NCI-H146 (cell line): ENCODE measurements at places on chromosomes 12 and 14.

GRCh38 chr14:24339284-24340151 lies at the start of gene RIPK3:
Gene RIPK3, minus strand, starts transcription at chr14:24339991. Its CDS starts 165 bp downstream, at chr14:24339826.
- no peak for DNase-seq

DNA sequence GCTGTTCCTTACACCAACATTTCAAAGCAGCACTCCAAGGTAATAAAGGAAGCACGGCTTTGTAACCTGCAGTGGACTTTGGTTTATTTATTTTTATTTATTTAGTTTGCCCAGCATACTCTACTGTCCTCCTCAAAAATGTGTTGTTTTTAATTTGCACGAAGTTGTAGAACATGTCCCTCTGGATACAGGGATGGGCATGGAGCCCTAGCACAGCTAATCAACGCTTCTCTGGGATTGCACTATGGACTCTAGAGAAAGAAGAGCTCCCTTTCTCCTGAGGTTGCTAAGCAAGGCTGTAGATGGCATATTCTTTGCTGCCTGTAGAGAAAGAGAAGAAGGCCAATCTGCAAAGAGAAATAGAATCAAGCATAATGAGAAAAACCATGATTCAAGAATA lies 5.9 kb upstream of the ANAPC5 start:
- DNase-seq: no peak

- DNase-seq: peak; percentile 78
Measured at GRCh38 chr12:57864442-57865083, 18.0 kb upstream of the CTDSP2 start.

DNA sequence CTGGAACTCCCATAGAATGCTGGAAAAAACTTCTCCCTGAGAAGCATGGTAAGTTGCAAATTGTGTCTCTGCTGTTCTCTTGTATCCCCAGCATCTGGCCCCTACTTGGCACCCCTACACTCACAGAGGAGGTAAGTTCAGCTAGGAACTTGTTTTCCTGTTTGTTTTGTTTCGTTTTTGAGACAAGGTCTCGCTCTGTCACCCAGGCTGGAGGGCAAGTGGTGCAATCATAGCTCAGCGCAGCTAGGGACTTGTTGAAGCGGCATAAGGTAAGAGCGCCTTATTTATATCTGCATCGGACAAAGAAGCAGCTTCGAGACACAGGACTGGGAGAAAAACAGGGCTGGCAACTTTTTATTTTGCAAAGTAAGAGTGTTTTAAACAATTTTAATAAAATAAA lies 18.5 kb upstream of the ANO2 start:
- DNase-seq: no peak

GRCh38 chr12:102522768-102523167 lies 42.4 kb upstream of the IGF1 start:
- DNase-seq: no peak

DNA sequence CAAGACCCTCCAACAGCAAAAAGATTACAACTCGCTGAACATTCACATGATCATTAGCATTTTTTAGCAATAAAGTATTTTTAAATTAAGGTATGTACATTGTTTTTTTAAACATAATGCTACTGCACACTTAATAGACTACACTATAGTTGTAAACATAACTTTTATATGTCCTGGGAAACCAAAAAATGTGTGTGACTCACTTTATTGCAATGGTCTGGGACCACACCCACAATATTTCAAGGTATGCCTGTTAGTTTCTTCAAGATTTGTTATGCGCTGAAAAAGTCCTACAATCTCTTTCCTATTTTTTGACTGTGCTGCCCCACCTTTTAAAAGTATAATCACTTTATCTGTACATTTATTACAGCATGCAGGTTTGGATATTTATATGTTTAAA lies 30.4 kb upstream of the PCNX4 start:
- no peak for DNase-seq

DNA sequence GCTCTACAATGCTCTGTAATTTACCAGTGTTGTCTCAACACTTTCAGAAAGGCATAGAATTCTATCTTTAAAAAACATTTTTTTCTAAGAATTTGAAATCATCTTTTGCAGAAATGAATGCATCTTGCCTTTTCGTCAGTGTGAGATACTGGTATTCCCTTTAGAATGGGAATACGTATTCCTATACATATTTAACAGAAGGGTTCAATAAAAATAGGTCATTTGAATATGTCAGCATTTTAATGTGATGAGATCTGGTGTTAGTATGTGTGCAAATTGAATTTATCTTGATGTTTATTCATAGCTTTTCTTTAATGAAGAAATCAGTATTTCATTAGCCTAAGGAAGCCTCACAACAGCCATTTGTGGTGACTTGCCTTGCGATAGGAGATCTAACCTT lies 44.2 kb downstream of the WDR20 start:
- no peak for DNase-seq

GRCh38 chr12:77485961-77486854 lies 344.5 kb upstream of the NAV3 start:
- no peak for DNase-seq

DNA sequence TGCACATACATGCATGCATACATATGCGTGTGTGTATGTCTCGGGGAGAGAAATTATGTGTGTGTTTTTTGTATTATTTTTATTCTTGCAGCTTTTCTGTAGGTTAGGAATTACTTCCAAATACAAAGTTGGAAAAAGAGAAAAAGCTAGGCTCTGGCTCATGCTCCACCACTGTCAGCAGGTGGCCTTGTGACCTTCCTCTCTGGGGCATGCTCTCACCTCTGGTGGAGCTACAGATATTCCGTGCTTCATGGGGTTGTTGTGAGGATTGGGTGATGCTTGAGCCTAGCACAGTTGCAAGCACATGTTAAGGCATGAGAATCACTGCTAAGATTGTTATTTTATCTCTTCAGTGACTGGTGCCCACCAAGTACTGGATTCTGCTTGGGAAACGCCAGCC lies 6.7 kb upstream of the SERPINA6 start:
- no peak for DNase-seq

DNA sequence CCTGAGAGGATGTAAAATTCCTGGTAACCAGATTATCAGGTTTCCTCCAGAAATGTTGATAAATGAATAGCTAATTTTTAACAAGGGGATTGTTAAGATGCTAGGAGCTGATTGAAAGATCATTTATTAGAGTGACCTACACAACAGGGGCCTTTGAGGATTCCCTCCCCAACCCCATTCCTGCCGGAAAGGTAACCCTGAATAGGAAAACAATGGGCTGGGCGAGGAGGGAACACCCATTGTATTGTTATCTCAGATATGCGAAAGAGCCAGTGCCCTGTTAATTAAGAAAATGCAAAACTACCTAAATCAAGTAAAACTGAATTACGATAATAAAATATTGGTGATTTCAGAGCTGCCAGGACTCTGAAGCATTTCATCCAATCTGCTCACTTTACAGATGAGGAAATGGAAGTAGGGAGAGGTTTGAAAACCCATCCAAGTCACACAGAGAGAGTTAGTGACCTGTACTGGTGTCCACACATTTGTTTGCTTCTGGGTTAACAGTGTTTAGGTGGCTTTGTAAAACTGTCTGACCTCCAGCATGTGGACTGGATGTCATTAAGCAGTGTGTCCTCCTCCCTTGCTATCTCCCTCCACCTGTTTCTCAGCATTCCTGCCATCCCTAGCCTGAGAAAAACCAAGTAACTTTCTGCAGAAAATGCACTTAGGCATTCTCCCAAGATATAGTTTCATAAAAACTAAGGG lies 214.8 kb downstream of the TTC6 start:
- DNase-seq: no peak

DNA sequence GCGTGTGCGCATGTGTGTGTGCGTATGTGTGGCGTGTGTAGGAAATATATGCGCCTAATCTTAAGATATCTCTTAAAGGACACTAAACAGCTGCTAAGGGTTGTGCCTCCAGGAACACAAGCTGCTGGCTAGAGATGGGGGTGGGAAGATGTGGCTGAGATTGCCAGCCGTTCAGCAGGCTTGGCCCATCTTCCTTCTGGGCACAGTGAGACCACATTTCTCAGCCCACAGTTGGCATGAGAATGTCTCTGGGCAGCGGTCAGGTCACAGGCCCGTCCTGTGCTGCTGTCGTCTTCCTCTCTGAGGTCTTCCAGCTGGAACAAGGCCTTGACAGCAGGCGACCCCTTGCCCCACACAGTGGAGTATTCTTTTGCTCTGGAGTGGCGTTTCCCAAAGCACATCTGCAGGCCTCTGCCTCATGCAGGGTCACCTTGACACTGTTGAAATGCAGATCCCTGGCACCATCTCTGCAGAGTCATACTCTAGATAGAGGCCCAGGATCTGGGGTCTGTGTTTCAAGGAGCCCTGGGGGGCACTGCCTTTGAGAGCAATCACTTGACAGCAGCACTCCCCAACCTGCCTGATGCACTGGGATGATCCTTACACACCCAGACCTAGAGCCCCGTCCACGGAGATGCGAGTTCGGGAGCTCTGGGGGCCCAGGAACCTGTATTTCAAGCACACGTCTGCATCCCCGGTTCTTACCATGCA lies 335.5 kb upstream of the SFSWAP start:
- DNase-seq: no peak

DNA sequence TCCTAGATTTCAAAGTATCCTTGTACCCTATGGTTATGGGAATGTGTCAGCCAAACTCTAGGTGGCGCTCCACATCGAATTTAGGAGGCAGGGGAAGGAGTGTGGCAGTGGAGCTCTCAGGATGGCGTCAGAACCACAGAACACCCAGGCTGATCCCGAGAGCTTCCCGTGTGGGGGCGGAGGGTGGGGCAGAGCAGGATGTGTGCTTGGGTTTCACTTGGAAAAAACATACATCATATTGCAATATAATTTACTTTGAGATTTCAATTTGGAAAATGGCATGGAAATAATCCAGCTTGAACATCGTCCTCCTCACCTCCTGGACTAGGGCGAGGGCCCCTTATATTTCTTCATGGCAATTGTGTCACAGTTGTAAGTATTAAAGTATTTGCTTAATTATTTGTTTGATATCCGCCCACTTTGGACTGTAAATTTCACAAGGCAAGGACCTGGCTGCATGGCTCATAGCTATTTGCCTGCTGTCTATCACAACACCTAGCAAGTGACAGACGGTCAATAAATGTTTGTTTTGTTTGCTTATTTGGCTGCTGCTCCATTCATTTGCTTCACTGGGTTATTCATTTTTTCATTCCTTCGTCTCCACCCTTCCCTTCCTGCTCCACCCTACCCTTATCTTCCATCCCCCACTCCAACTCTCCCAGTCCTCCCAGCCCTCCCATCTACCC lies 221.5 kb upstream of the HMGA2 start:
- peak; percentile 7 for DNase-seq

- no peak for DNase-seq
Measured at GRCh38 chr14:99931308-99931707, 133.9 kb upstream of the EVL start.

DNA sequence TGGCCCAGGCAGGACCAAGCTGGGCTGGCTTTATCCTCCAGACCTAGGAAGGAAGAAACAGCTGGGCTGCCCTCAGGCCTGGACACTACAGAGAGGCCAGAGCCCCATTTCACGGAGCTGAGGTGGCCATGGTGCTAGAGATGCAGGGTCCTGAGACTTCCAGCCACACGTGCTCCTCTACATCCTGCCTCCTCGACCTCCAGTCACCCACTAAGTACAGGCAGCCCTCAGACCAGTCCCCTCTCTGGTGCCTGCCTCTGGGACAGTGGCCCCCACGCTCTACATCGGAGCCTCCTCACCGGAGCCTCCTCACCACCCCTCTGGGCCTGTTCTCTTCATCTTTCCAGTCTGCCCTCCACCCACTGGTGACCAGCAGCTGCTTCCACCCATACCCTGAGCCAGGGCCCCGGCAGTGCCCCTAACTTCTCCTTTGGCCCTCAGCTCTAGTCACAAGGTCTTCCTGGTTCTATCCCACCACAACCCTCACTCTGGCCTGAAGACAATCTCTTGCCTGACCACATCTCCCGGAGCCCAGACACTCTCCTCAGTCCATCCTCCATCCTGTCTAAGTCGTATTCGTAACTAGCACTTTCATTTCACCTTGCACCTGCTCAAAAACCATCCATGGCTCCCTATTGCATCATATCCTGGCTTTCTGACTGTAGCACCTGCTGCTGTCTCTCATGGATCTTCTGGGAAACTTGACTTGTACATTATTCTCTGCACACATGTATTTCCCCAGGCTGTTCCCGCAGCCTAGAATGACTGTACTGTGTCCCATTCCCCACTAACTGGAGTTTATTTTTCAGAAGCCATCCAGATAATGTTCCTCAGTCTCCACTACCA lies 43.9 kb downstream of the DIO3 start:
- DNase-seq: no peak

DNA sequence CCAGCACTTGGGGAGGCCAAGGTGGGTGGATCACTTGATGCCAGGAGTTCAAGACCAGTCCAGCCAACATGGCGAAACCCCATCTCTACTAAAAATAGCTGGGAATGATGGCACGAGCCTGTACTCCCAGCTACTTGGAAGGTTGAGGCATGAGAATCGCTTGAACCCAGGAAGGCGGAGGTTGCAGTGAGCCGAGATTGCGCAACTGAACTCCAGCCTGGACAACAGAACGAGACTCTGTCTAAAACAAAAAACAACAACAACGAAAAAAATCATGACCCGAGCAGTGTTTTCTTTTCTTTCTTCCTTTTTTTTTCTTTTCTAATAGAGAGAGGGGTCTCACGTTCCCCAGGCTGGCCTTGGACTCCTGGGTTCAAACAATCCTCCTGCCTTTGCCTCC lies 3.5 kb upstream of the CSRNP2 start:
- no peak for DNase-seq

- DNase-seq: no peak
Measured at GRCh38 chr14:51448831-51449670, 202.7 kb upstream of the FRMD6 start.

DNA sequence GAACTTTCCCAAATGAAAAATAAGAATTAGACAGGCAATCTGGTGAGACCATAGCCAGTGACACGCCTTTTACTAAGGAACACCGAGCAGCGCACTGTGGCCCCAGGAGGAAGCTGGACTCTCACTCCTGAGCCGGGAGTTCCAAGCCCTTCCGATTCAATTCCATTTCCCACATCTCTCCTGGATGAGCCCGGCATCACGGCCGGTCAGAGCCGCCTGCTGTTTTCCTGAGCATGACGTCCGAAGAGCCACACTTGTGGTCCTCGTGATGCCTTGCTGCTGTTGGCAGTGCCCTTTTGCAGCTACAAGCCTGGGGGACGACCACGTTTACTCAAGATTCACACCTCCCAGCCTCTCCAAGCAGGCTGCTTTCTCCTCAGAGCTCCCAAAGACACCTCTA lies 40.8 kb downstream of the FBXL14 start:
- no peak for DNase-seq

- DNase-seq: peak; percentile 40
Measured at GRCh38 chr12:121712190-121712460, 427 bp upstream of the TMEM120B start.

GRCh38 chr14:88825078-88825458 lies 617 bp downstream of the TTC8 start:
- DNase-seq: peak; percentile 14
